Left renal cortex interstitium (tissue), 4 donors: ENCODE measurements at places on chromosomes 7 and 10. TPM values are rescaled to one million over a fixed set of nuclear protein-coding genes. Genes with fewer than 3 reads are reported as not detected.

DNA sequence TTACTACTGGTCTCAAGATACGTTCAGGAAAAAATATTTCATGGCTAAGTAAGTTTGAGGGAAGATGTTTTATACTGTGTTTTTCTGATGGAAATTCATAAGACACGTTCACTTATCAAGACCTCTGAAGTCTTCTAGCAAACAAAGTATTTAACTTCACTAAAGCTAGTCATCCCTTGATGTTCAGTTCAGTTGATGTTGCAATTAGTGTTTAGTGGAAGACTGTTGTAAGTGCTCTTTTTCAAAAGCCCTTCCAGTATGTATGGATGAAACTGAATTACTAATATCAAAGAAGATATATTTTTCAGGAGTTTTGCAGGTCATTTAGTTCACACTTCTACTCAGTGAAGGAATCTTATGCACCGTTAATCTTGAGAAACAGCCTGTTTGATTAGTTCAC, 25.1 kb downstream of the CUL1 start:
- DNase-seq: no peak

DNA sequence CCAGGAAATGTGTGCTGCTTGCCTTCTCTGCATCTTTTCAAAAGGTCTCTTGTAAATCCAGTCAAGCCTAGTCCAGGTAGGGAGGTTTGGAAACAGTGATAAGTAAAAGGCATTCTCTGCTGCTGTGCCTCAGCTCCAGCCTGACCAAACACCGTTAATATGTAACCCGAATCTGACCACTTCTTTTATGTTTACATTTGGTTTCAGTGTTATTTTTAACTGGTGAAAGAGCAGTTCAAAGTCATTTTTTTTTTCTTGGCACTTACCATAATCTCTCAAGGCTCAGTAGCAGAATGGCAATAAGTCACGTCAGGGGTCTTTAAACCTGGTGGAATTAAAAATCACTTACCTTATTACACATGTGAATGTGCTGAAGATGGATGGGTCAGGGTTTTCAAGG, 216.8 kb downstream of the PTEN start:
- DNase-seq: no peak

GRCh38 chr10:12027539-12027938, 15.1 kb downstream of the UPF2 start:
- no peak for DNase-seq

GRCh38 chr10:55410415-55410885, 609.4 kb upstream of the PCDH15 start:
- no peak for DNase-seq

DNA sequence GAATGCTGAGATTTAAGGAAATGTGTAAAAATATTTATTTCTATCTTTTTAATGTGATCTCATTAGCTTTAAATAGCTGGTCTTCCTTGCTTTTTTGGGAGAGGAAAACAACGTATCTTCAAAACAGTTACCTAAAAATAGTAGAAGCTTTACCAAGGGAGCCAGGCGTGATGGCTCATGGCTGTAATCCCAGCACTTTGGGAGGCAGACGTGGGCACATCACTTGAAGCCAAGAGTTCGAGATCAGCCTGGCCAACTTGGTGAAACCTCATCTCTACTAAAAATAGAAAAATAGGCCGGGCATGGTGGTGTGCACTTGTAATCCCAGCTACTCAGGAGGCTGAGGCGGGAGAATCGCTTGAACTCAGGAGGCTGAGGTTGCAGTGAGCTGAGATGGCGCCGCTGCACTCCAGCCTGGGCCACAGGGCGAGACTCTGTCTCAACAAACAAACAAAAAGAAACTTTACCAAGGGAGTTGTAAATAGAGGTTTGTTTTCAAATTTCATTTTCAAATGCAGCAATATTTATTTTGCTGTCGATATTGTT, 48.4 kb upstream of the ITGB1 start:
- no peak for DNase-seq

- DNase-seq: no peak
Observed at GRCh38 chr7:2624293-2624886, 7.4 kb upstream of the TTYH3 start.

GRCh38 chr7:55349121-55349520, 16.0 kb upstream of the LANCL2 start:
- no peak for DNase-seq

- no peak for DNase-seq
Observed at GRCh38 chr7:94997547-94997946, 90.2 kb downstream of the PPP1R9A start.

GRCh38 chr10:132058111-132058745, 7.5 kb upstream of the JAKMIP3 start:
- DNase-seq: no peak

DNA sequence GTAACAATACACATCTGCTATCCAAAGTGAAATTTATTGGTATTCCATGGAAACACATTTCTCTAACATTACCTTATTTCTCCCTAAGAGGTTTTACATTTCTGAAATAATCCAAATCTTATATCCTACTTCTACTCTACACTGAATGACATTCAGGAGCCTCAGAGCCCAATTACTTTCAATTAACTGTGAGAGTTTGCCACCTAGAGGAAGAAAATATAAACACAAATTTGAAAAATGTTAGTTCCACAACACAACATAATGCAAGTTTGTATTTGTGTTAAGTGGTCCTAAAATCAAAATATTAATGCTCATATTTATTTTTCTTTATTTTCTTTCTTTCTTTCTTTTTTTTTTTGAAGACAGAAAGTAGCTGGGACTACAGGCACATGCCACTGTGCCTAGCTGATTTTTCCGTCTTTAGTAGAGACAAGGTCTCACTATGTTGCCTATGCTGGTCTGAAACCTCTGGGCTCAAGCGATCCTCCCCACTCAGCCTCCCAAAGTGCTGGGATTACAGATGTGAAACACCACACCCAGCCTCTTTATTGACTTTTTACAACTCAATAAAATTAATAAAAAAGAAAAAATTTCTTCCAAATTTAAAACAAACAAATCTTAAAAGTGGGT, 46.0 kb downstream of the ATAD1 start:
- no peak for DNase-seq

GRCh38 chr7:19620470-19620869, 88.4 kb downstream of the POLR1F start:
- DNase-seq: no peak

GRCh38 chr7:123555484-123555883, 2.1 kb downstream of the NDUFA5 start:
- DNase-seq: no peak

- DNase-seq: no peak
Observed at GRCh38 chr7:82264783-82265305, 178.7 kb downstream of the CACNA2D1 start.

KRIT1 gene
- polyA plus RNA-seq: 43.4 TPM

TRIM50 gene
- polyA plus RNA-seq: 0.20 TPM

HECW1 gene
- 6.9 TPM for polyA plus RNA-seq

PNLIPRP1 gene
- polyA plus RNA-seq: not detected

ARL3 gene
- 30.7 TPM for polyA plus RNA-seq
